ENCODE measurements at places on chromosomes 4 and X.
A peak's percentile ranks its signal among the peaks of the same experiment; 100 is the strongest.

DNA sequence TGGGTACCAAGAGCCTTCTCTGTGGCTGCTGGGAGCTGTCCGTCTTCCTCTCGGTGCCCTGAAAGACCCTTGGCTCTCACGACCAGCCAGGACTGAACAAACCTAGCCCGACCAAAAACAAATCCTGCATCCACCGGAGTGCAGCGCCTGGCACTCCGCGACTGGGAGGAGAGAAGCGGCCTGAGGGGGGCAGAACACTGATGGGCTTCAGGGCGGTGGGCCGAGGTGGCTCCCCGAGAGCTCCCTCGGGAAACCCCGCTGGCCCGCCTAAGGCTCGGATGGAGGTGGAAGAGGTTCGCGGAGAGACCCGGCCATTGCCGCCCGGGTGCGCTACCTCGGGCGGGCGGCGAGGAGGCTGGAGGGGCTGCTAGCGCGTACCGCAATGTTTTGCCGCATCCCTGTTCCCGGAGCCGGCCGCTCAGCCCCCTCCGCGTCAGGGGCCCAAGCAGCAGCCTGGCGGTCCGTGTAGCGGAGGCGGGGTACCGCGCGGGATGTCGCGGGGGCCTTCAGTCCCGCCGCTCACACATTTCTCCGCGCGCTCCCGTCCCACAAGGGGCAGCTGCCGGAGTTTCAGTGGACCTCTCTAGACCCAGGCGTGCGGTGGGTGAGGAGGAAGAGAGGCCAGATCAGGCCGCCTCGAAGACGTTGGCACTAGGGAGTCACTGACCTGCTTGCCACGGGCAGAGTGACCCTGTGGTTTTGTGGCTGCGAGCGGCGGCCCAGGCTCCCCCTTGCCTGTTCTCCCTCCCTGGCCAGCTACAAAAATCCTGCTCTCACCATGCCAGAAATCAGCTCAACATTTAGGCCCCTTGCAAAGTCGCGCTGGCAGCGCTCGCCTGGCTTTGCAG, 2.2 kb downstream of the SLITRK4 start:
- DNase-seq = peak; percentile 66

DNA sequence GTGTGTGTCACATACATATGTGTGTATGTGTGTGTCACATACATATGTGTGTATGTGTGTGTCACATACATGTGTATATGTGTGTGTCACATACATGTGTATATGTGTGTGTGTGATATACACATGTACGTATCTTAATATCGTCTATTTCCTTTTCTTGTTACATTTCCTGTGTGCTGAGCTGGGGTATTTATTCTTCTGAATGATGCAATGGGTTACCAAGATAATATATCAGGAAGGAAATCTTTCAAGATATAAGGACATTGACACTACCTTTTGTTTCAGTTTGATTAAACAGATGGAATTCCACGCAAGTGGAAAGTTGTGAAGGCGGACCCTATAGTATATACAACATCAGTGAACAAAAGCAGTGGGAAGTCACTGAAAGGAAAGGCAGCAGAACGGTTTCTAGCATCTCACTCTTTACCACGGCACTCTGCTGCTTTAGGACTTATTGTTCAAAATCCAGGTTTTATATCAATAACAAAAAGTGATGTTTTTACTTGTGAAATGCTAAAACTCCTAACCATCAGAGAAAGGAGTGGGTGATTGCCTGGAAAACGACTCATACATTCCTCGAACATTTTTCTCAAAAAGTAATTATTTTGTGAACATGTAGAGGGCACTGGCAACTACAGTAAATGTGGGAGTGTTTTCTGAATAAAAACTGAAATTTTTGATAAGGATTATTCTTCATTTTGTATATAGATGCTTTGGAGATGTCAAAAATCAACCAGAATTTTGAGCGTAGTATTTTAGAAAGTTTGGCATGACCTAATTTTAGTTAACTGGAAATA, 43.1 kb upstream of the IL21 start:
- DNase-seq = no peak

GRCh38 chrX:7801711-7802110, 41.3 kb upstream of the VCX start:
- DNase-seq = no peak

DNA sequence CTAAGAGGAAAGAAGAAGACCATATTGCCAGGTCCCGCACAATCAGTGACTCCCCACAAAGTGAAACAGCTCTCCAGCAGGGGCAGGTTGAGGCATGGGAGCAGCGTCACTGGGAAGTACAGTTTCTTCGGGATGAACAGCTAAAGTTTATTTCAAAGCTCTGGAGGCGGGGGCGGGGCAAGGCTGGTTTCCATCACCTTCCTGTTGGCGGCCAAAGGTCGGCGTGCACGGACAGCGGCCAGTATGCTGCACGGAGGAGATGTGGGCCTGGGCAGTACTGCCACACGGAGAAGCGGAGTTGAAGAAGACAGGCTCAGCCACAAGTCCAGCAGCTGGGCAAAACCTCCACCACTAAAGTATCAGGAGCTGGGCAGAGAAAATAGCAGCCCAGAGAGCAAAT, 951 bp upstream of the ZNF518B start:
- DNase-seq = no peak

DNA sequence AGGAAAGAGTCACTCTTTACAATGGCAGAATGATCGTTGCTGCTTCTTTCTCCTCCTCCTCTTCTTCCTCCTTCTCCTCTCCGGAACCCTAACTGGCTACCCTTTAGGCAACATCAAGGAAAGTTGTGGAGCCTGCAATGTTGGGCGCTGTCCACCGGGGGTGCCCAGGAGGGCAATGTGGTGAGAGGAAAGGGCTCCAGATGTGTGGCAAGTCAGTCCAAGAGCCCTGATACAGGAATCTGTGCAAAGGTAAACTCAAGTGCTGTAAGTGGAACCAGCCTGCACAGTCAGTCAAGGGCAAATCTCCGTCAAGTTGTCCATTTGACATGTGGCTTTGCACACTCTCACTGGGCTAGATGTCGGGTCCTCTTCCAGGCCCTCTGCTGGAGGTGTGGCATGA, 2.8 kb downstream of the RTL5 start:
- DNase-seq = no peak

GRCh38 chrX:29422034-29422433, 793.3 kb upstream of the MAGEB2 start:
- no peak for DNase-seq

DNA sequence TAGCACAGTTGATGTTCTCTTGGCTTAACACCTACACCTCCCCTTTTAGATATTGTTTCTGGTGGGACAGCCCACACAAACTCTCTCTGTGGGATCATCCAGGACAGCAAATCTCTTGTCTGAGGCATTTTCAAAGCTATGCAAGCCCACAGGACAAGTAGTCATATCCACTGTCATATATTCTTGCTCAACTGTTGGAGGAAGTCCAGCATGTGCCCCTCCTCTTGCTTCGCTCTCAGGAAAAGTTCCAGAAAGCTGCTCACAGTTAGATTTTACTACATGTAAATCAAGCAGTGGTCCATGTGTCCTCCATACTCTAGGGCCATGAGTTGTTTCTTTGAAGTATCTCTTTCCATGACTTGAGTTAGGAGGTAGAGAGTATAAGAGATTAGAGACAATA, 260.7 kb downstream of the INPP4B start:
- no peak for DNase-seq

- no peak for DNase-seq
These were observed 72.8 kb downstream of the SEL1L3 start for GRCh38 chr4:25790024-25790423.

- no peak for DNase-seq
These were observed 29.2 kb upstream of the FGFBP2 start for GRCh38 chr4:15992167-15992485.

GRCh38 chr4:8026453-8026852, 86.8 kb upstream of the AFAP1 start:
- DNase-seq = no peak

GRCh38 chrX:30804462-30804861, 84.6 kb downstream of the TAB3 start:
- no peak for DNase-seq

- DNase-seq = peak; percentile 5
These were observed 230.2 kb downstream of the EVC2 start for GRCh38 chr4:5478169-5478568.

DNA sequence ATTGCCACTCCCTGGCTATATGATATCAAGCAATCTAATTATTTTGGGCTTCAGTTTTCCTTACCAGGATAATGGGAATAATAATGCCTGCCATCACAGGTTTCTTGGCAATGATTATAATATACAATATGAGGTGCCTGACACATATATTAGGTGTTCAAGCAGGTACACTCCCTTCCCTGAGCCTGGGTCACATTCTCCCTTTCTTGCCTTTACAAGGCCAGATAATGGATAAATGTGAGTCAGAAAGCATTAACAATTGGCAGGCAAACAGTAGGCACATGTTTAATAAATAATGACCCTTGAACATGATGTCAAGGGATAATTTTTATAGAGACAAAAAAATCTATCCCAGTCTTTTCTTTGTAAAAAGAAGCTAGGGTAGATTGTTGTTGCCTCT, 17.2 kb downstream of the NDP start:
- DNase-seq = no peak

DNA sequence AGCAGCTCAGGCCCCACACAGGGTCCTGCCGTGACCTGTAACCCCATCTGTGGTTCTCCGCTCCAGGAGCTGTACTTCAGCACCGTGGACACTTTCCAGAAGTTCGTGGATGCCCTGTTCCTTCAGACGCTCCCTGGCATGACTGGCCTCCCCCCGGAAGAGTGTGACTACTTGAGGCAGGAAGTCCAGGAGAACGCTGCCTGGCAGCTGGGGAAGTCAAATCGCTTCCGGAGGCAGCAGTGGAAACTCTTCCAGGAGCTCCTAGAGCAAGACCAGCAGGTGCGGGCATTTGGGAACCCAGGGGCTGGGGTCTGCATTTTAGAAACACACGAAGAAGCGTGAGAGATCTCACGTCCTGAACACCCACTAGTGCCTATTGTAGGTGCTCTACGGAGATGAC, 72.5 kb downstream of the EVC start:
- DNase-seq = peak; percentile 4

GRCh38 chr4:85726555-85726954, 251.6 kb downstream of the ARHGAP24 start:
- DNase-seq = no peak

GRCh38 chr4:55864577-55865223, 11.3 kb downstream of the EXOC1 start:
- DNase-seq = no peak

DNA sequence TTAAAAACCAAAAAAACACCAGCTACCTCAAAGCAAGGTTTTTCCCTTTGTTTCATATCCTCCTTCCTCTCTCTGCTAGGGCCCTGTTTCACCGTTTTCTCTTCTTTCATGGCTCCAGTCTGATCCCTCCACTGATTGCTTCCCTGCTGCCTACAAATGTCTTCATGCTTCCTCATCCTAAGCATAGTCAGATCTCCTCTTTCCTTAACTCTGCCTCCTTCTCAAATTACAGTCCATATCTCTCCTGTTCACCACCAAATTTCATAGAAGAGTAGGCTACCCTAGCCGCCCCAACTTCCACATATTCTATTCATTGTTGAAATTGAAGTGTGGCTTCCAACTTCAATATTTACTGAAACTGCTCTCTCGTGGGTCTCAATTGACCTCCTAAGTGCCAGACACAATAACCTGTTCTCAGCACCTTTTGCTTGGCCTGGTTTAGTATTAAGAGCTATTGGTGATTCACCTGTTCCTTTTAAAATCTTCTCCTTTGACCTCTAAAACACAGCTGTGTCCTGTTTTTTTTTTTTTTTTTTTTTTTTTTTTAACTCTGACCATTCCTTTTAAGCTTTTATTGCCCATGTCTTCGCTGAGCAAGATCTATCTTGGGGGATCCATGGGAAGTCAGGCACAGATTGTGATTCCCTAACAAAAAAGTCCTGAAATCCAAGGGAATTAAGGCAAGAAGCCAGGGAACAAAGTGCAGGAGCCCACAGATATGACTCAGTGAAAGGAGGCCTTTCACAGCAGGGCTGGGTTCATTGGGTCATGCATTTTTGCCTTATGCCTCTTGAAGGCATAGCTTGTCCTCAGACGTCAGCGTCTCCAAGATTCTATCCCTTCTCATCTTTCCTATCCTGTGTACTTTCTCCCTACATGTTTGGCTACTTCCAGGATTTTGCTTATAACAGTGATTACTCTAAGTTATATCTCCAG, 85.4 kb downstream of the RPS3A start:
- no peak for DNase-seq

DNA sequence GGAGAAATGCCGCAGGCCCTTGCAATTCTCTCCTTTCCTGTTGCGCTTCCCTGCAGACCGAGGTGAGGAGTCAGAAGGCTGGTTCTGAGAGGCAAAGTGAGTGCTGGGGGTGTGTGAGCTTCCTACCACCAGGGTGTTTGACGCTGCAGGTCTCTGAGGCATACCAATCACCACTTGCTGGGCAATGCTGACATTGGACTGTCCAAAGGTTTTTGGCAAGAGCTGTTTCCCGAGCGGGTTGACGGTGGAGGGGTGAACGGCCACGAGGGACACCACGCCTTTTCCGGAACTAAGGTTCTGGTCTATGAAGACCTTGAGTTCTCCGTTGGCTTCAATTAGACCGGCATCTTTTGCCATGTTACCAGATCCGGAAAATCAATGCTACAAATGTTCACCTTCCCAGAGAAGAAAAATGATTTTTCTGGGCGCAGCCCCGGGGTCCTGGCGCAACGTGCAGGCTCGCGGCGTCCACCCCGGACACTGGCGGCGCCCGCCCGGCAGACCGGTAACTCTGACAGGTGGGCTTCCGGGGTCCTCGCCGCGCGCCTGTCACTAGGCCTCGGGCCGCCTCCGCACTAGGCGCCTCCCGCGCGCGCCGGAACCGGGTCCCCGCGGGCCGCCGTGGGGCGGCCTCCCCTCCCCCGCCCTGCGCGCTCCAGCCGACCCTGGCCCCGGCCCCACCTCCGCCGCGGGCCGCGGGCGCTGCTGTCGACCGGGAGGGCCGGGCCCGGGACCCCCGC, 44.9 kb upstream of the FAM47C start:
- no peak for DNase-seq

DNA sequence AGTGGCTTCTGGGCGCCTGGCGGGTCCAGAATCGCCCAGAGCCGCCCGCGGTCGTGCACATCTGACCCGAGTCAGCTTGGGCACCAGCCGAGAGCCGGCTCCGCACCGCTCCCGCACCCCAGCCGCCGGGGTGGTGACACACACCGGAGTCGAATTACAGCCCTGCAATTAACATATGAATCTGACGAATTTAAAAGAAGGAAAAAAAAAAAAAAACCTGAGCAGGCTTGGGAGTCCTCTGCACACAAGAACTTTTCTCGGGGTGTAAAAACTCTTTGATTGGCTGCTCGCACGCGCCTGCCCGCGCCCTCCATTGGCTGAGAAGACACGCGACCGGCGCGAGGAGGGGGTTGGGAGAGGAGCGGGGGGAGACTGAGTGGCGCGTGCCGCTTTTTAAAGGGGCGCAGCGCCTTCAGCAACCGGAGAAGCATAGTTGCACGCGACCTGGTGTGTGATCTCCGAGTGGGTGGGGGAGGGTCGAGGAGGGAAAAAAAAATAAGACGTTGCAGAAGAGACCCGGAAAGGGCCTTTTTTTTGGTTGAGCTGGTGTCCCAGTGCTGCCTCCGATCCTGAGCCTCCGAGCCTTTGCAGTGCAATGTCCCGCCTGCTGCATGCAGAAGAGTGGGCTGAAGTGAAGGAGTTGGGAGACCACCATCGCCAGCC, at the start of gene ATOH1:
ATOH1 (plus strand) TSS at position 422 of the 663 bp plus-strand sequence; CDS start at position 596, 174 bp downstream.
- DNase-seq = no peak

GRCh38 chrX:57929373-57929772, 19.1 kb upstream of the ZXDA start:
- no peak for DNase-seq

GRCh38 chr4:101512416-101512815, 165.1 kb upstream of the PPP3CA start:
- DNase-seq = no peak

Data from left forelimb (tissue), 1 donor.